ENCODE measurements at places on chromosomes 1 and 21.

DNA sequence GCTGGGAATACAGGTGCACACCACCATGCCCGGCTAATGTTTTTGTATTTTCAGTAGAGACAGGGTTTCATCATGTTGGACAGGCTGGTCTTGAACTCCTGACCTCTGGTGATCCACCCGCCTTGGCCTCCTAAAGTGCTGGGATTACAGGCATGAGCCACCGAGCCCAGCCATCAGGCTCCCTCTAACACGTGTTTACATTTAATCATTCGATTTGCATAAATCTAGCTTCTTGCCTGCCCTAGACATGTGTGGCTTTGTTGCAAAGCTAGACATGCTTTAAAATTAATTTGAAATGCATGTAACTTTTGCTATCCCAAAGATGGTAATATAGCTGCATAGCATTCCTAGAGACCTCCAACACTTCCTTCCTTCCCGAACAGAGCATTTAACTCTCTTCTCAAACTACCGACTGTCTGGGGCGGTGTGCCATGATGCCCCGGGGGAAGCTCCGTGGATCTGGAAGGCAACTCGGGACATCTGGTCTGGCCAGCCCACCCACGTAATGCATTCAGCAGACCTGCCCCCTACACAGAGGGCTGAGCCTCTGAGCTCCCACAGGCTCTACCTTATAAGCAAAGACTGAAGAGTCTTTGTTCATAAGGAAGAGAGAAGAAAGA lies 34.6 kb upstream of the NID1 start:
- no peak for DNase-seq

- no peak for DNase-seq
Observed at GRCh38 chr1:115829947-115830346, 11.0 kb downstream of the NHLH2 start.

GRCh38 chr21:29384683-29385359 lies 86.1 kb downstream of the BACH1 start:
- no peak for DNase-seq

GRCh38 chr1:231499148-231499763 lies 29.2 kb upstream of the TSNAX start:
- no peak for DNase-seq

GRCh38 chr1:72013161-72013560 lies 269.2 kb downstream of the NEGR1 start:
- DNase-seq, result no peak

- no peak for DNase-seq
Observed at GRCh38 chr1:164824542-164824941, 265.6 kb downstream of the PBX1 start.

GRCh38 chr1:41862384-41863221 lies 56.1 kb downstream of the HIVEP3 start:
- no peak for DNase-seq

DNA sequence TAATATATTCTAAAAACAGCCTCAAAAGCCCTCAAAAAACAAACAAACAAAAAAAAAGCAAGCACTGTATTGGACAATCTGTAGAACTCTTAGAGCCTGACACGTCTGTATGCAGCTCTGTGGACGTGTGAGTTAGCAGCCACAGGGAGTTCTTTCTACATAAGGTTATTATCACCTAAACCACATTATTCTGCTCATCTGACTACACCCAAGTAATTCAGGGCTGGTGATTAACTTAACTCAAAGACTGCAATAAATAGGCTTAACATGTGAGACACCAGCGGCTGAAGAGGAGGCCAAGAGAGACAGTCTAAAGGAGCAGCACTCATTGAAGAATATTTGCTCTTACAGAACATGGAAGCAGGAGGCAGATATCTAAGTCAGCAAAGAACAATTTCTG lies 316.0 kb downstream of the VAV3 start:
- DNase-seq, result no peak

GRCh38 chr1:38217316-38217715 lies 170.7 kb upstream of the POU3F1 start:
- no peak for DNase-seq

DNA sequence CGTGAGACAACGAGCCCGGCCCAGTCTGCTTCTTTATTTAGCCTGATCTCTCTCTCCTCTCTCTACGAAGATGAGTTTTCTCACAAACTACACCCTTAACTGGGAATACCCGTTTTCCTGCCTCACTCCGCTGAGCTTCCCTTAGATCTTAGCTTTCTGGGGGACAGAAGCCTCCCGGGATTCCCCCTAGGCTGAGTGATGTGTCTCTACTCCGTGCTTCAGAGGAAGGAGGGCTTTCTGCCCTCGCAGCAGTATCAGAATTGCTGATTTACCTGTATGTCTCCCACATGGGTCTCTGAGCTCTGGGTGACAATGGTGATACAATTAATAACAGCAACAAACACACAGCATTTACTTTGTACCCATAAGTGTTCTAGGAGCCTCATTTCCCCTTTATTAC lies 1.0 kb downstream of the ZBTB17 start:
- DNase-seq, result peak; percentile 59

DNA sequence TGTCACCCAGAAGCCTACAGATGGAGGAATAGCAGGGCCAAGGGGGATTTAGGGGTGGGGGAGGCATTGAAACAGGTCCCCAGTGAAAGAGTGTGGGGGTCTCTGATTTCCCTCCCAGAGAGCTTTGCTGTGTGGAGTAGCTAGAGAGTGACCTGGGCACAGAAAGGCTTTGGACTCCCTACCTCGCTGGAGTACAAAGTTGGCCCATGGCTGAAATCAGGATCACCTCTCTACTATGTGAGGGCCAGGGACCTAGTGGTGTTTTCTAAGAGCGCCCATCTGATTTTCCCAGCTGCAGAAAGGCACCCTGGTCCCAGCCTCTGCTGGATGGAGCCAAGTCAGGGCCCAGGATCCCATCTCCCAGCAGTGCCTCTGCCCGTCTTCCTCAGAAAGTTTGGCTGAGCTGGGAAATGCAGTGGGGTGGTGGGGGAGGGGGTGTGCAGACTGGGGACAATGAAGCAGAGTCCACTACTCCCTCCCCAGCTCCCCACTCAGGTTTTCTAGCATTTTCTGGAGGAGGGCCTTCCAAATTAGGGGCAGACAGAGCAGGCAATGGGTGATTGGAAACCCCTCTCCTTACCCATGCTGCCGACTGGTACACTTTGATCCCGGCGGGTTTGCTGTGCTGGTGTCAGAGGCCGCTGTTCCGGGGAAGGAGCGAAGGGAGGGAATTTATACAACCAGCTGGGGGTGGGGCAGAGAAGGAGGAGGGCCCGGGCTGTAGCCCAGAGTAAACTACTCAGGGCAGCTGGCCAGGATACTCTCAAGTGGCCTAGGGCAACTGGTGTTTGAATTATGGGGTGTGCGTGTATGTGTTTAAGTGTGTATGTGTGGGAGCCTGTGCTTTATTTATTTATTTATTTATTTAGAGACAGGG lies at the start of gene SELENBP1:
Gene SELENBP1 (minus strand): TSS at position 648 of the 877 bp plus-strand sequence. CDS start 64 bp downstream, at position 584.
- DNase-seq, result no peak

DNA sequence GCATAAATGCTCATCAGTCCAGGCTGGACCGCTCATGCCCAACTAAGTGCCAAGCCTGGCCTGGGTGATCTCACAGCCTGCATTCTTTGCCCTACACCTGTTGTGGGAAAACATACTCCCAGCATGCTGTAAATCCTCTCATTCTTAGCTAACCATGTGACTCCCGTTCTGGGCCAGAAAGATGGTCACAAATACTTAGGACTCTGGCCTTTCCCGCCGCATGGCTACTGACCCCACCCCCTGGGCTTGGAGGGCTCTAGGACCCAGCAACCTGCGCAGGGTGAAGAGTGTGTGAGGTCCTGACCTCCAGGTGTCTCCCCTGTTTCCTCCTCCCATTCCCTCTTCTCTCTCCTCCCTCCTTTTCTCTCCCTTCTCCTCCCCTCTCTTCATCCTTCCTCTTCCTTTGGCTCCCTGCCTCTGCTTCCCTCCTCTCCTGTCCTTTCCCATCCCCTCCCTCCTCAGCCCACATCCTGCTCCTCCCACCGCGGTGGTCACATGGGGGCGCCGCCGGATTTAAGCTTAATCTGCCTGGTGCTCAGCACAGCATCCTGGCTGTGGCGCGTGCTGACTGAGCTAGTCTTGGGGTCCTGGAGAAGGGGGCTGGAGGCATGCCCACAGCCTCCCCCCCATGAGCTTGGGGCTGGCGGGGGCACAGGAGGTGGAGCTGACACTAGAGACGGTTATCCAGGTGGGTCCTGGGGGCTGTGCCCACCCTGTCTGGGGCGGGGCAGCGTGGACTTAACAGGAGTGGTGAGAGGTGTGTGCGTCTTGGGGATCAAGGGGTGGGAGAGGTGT lies at the start of gene CROCC:
Gene CROCC (plus strand): TSS at position 541 of the 795 bp plus-strand sequence. CDS start 88 bp downstream, at position 629.
- peak; percentile 83 for DNase-seq

GRCh38 chr1:214335567-214335966 lies 54.6 kb downstream of the SMYD2 start:
- DNase-seq, result no peak

- DNase-seq, result no peak
Observed at GRCh38 chr1:235073331-235073967, 55.2 kb downstream of the TOMM20 start.

- no peak for DNase-seq
Observed at GRCh38 chr1:212917858-212918257, 32.5 kb upstream of the VASH2 start.

- no peak for DNase-seq
Observed at GRCh38 chr1:185568155-185569123, 165.8 kb upstream of the HMCN1 start.

DNA sequence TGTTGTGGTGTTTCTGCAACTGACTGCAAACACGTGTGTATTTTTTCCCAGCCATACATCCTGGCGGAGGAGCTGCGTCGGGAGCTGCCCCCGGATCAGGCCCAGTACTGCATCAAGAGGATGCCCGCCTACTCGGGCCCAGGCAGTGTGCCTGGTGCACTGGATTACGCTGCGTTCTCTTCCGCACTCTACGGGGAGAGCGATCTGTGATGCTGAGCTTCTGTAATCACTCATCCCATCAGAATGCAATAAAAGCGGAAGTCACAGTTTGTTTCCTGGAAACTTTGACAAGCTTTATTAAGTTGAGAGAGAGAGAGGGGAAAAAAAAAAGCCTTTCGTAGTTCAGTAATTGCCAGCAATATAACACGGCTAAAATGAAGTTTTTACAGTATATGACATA lies 32.7 kb upstream of the MTR start:
- DNase-seq, result no peak

DNA sequence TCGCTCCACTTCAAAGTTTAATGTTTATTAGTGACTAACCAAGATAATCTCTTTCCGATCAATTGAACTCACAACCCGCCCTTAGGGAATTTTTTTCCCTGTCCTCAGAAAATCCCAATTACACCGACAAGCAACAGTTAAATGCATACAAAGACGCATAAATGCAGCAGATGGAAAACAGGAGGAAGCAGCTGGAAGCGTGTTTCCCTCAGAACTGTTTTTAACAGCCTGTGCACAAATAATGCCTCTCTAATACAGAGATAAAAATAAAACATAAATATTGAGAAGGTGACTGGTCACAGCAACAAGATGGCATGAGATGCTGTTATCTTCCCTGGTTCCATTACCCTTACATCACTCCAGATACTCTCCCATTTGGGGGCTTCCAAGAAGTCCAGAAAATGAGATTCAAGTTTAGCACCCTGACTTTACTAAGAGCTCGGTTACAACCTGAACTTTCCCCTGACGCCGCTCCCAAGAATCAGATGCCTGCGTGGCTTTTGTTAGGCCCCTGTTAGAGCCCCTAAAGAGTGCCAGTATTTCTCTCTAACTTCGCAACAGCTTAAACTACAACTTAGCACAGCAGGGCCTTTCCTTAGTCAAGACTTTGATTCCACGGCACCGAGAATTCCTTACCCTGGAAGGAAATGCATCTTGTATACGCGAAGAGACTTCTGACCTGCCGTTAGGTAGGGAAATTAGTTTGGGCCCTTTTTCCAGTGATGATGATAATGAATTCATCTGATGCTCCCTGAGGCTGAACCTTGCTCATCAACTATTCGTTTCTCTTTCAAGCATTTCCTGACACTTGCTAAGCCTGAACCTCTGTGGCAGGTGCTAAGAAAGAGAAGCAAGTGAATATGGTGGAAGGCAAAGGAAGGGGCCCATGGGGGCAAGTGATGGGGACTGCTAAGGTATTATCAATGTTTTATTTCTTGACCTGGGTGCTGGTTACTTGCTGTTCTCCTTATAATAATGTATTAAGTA lies 137.7 kb upstream of the SMYD2 start:
- no peak for DNase-seq

DNA sequence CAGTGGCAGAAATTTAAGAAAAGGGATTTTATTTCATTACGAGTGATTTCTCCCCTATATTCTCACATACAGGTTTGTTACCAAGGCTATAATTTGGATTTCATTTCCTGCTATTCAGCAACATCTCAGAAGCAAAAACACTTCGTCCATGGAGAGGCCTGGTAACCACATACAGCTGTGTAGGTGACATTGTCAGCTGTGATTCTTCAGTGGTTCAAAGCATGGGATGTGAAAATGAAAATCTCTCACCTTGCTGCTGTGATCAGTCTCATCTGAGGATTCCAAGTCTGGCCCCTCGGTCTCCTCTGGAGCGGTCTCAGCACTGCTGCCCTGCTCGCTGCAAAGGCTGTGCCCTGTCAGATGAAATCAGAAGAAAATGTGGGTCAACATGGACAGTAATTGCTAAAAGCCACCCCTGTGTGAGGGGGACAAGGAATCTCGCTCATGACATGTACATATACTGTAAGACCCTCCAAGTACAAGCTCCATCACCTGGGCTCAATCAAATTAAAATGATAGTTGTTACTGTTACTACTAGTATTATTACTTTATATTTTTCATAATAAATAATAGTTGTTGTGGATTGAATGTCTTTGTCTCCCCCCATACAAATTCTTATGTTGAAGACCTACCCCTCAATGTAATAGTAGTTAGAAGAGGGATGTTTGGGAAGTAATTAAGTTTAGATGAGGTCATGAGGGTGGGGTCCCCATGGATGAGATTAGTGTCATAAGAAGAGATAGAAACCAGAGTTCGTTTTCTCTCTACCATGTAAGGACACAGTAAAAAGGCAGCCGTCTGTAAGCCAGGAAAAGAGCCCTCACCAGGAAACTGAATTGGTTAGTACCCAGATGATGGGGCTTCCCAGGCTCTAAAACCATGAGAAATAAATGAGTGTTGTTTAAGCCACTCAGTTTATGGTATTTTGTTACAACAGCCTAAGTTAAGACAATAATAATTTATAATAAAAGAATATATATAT lies 126.7 kb upstream of the KRTAP19-8 start:
- DNase-seq, result no peak

GRCh38 chr1:44073528-44073927 lies 42.3 kb upstream of the SLC6A9 start:
- DNase-seq, result peak; percentile 82

GRCh38 chr1:158417586-158417985 lies 8.5 kb downstream of the OR10K2 start:
- DNase-seq, result no peak

DNA sequence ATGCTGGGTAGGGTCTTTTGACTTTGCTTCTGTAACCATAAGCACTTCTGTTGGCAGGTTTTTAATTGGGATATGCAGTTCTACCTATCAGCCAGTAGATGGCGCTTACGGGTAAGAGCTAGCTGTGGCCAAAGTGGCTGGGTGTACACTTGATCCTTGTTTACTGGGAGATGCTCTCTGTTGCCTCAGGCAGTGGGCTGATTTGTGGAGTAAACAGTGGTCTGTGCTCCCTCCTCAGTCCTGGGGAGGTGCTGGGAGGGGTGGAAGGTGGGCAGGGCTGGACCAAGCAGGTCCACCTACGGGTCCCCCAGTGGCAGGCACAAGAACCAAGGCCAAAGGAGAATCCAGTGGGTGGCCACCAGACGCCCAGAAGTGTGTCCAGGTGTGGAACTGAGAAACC lies 43.4 kb downstream of the RALGPS2 start:
- DNase-seq, result peak; percentile 81

- DNase-seq, result no peak
Observed at GRCh38 chr1:170356585-170356984, 175.4 kb upstream of the GORAB start.
